ENCODE measurements at places on chromosomes 2 and 18.

GRCh38 chr18:79375441-79376154 is 20.1 kb upstream of the NFATC1 start:
- no peak for DNase-seq

DNA sequence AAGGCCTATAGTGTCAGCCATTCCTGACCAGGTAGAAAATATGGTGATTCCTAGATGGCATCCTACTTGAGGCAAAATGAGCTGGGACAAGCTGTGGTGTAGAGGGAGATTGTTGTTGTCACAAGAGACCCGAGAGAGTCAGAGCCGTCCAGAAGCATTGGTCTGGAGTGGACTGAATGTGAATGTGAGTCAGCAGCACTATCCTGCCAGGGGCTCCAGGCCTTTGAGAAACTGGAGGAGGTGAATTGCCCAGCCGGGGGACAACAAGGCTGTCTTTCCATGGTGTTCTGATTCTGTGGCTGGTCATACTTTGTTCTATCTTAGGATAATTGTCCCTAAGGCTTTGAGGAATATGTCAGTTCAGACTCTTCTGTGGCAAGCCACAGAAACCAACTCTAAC is 29.4 kb upstream of the EIF2AK3 start:
- no peak for DNase-seq

- DNase-seq, result no peak
These were observed 26.2 kb upstream of the MBOAT2 start for GRCh38 chr2:9029721-9030120.

- no peak for DNase-seq
These were observed 193.8 kb upstream of the ARL4C start for GRCh38 chr2:234690569-234691213.

DNA sequence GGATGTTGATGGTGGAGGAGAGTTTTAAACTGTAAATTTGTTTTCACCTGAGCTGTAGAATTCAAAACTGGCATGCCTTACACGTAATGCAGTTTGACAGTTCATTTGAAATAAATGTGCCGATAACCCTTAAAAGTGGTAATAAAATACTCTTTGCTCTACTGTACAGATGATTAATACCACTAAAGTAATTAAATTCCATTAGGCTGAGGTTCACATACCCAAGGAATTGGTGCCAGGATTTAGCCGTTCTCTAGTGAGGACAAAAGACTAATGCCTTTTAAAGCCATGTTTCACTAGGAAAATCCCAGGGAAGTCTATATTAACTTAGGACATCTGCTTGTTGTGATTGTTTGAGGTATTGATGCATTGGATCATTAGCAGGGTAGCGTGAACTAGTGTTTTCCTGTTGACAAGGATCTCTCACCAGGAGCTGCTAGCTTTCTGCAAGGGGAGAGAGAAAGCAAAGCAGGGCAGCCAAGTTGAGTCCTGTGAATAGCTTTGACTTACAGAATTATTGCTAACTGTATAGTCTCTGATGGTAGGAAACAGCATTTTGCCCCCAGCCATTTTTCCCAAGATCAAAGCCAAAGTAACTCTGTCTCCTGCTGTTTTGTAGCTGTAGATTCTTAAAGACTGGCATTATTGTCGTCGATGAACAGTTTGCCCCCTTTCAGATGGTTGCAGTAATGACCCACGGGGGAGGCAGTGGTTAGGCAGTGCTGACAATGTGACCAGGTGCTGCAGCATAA is 280.9 kb upstream of the FANCL start:
- no peak for DNase-seq

GRCh38 chr2:88837511-88838160 is 146.2 kb downstream of the RPIA start:
- no peak for DNase-seq

All from cortex of kidney (tissue), 1 donor.